Lung (tissue), 17 donors: ENCODE measurements at places on chromosomes 11 and 22. TPM values are rescaled to one million over a fixed set of nuclear protein-coding genes. Genes with fewer than 3 reads are reported as not detected.

The LDLRAD3 gene
- polyA plus RNA-seq: 2.2 TPM

DNA sequence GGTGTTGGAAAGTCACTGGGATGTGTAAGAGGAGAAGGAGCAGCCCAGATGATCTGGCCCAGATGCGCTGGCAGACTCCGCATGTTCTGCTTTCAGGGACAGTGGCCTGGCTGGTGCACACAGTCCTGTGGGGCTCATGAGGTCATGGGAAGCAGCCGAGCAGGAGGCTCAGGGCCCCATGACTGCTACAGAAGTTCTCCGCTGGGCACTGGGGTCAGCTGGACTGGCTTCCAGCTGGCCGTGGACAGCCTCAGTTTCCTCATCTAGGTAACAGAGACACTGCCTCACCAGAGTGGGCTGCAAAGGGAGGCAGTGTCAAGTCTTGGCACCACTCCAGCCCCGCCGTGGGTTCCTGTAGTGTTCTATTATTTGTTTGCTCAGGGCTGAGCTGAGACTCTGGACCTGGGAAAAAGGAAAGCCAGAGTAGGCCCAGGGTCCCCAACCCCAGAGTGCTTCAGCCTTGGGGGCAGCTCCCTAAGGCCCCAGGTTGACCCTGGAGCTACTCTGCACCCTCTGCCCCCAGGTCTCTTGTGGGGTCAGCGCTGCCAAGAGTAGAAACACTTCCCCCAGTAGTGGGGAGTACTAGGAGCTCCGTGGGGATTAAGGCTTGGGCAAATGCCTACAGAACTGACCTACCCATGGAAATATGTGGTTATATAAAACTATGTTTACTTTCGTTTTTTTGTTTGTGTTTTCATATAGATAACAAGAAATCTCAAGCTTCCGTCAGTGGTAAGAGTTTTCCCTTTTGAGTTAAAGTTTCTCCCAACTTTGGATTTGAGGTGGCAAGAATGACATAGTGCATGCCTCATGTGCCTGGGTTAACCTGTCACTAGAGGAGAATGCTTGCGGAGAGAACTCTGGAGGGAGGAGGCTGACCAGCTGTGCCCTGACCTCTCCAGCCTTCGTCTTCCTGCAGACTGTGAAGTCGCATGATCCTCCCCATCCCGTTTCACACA is 45.3 kb downstream of the MED15 start:
- H3K4me1 ChIP-seq: peaks cover 40% of the 10 kb centered on the region
- peaks cover 29% of the 10 kb centered on the region for H3K36me3 ChIP-seq
- H3K27ac ChIP-seq: peak overlapping the region; percentile 83
- no peak overlapping the region for H3K4me3 ChIP-seq

The PATE2 gene
- polyA plus RNA-seq: not detected

GRCh38 chr11:69808667-69809086 is 10.5 kb downstream of the FGF3 start:
- DNase-seq: peak; percentile 54
- no peak overlapping the region for H3K27ac ChIP-seq
- H3K27me3 ChIP-seq: peaks cover 8% of the 10 kb centered on the region
- no peaks in the 10 kb centered on the region for H3K4me1 ChIP-seq
- no peak overlapping the region for H3K4me3 ChIP-seq

DNA sequence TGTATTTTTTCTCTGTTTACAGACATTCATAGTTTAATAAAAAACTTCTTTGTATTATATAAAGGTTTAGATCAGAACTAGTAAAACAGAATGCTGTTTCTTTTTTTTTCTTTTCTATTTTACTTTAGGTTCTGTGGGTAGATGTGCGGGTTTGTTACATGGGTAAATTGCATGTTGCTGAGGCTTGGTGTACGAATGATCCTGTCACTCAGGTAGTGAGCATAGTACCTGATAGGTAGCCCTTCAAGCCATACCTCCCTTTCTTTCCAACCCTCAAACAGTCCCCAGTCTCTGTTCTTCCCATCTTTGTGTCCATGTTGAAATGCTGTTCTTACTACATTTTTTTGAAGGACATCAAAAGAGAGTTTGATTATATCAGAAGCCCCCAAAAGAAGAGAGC is 3.2 kb downstream of the ATM start:
- no peak overlapping the region for H3K27ac ChIP-seq
- H3K36me3 ChIP-seq: peaks cover 14% of the 10 kb centered on the region
- no peak overlapping the region for H3K4me3 ChIP-seq

- peaks cover 18% of the 10 kb centered on the region for H3K27me3 ChIP-seq
- H3K4me3 ChIP-seq: no peak overlapping the region
- H3K27ac ChIP-seq: no peak overlapping the region
- H3K36me3 ChIP-seq: no peaks in the 10 kb centered on the region
- peak; percentile 91 for DNase-seq
- no peaks in the 10 kb centered on the region for H3K4me1 ChIP-seq
Measured at GRCh38 chr11:115085461-115086210, 407.3 kb downstream of the NXPE2 start.

The SORL1 gene
- 1.9 TPM for polyA plus RNA-seq

The DTX4 gene
- polyA plus RNA-seq: 25.0 TPM

- H3K4me1 ChIP-seq: no peaks in the 10 kb centered on the region
- no peak overlapping the region for H3K27ac ChIP-seq
- no peak overlapping the region for H3K4me3 ChIP-seq
- H3K36me3 ChIP-seq: no peaks in the 10 kb centered on the region
- no peaks in the 10 kb centered on the region for H3K27me3 ChIP-seq
- no peak for DNase-seq
Measured at GRCh38 chr11:45450189-45450588, 164.0 kb upstream of the SYT13 start.

The OR52E6 gene
- polyA plus RNA-seq: not detected

The INPPL1 gene
- 107 TPM for polyA plus RNA-seq

GRCh38 chr22:43996170-43996980 is 27.7 kb upstream of the PARVB start:
- DNase-seq: no peak
- no peak overlapping the region for H3K27ac ChIP-seq
- no peaks in the 10 kb centered on the region for H3K27me3 ChIP-seq

DNA sequence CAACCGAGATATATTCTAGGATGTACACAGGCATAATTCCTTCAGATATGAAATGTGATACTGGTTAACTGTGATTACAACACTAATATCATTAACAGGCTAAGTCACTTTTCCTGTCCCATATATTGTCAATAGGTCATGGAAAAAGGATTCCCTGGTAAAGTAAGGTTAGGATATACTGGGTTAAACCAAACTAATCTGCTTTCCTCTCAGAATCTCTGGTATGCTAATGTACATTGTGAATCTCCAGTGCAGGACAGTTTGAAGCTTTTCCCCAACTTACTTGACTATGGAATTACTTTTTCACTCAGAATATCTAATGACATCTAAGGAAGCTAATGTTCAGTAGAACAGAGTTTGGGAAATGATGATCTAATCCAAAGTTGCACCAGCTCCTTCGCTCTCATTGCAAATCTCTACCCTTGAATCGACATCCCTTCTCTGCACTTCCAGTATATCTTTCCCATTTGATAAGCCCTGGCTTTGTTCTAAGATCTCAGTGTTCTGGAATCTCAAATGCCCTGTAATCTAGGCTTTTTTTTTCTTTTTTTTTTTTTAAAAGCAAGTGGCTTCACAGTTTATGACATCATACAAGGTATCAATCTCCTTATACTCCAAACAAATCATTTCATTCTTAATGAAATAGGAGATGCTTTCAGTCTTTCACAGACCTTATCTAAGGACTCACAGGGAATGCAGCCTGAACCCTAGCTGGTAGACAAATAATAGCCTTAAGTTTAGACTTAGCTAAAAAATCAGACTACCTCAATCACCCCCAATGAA is 43.8 kb downstream of the COPB1 start:
- no peak overlapping the region for H3K27ac ChIP-seq
- H3K36me3 ChIP-seq: peaks cover 6% of the 10 kb centered on the region
- H3K4me3 ChIP-seq: no peak overlapping the region
- H3K27me3 ChIP-seq: no peaks in the 10 kb centered on the region
- no peaks in the 10 kb centered on the region for H3K4me1 ChIP-seq

- no peak overlapping the region for H3K27ac ChIP-seq
- H3K4me1 ChIP-seq: no peaks in the 10 kb centered on the region
- H3K27me3 ChIP-seq: no peaks in the 10 kb centered on the region
- H3K4me3 ChIP-seq: no peak overlapping the region
Measured at GRCh38 chr22:48860557-48860956, 967.1 kb downstream of the BRD1 start.

- peaks cover 19% of the 10 kb centered on the region for H3K36me3 ChIP-seq
- H3K27me3 ChIP-seq: no peaks in the 10 kb centered on the region
- no peak overlapping the region for H3K27ac ChIP-seq
- no peak overlapping the region for H3K4me3 ChIP-seq
Measured at GRCh38 chr11:18100926-18101656, 4.8 kb downstream of the SAAL1 start.

GRCh38 chr11:33884601-33885000 is 7.3 kb downstream of the LMO2 start:
- H3K27ac ChIP-seq: no peak overlapping the region
- H3K36me3 ChIP-seq: no peaks in the 10 kb centered on the region
- H3K27me3 ChIP-seq: no peaks in the 10 kb centered on the region
- no peaks in the 10 kb centered on the region for H3K4me1 ChIP-seq

The TMEM191B gene
- 1.3 TPM for polyA plus RNA-seq

The ANO9 gene
- 18.6 TPM for polyA plus RNA-seq

DNA sequence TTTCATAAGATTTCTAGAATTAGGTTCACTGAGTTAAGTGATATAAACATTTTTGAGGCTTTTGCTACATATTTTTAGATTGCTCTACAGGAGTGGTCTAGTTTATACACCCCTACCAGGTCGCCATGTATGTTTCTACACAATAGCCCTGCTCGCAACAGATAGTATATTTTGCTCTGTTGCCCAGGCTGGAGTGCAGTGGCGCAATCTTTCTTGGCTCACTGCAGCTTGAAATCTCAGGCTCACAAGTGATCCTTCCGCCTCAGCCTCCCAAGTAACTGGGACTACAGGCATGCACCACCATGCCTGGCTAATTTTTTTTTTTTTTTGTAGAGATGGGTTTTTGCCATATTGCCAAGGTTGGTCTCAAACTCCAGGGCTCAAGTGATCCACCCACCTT is 10.4 kb downstream of the ZNRF3 start:
- no peak overlapping the region for H3K27ac ChIP-seq
- no peaks in the 10 kb centered on the region for H3K36me3 ChIP-seq
- H3K4me3 ChIP-seq: no peak overlapping the region
- H3K4me1 ChIP-seq: peaks cover 15% of the 10 kb centered on the region
- H3K27me3 ChIP-seq: no peaks in the 10 kb centered on the region

- no peaks in the 10 kb centered on the region for H3K36me3 ChIP-seq
- H3K4me1 ChIP-seq: no peaks in the 10 kb centered on the region
- no peak for DNase-seq
- no peak overlapping the region for H3K4me3 ChIP-seq
Measured at GRCh38 chr22:38023045-38023444, 34.2 kb upstream of the PICK1 start.

The MCHR1 gene
- polyA plus RNA-seq: 0.62 TPM

The SLC6A5 gene
- not detected for polyA plus RNA-seq

DNA sequence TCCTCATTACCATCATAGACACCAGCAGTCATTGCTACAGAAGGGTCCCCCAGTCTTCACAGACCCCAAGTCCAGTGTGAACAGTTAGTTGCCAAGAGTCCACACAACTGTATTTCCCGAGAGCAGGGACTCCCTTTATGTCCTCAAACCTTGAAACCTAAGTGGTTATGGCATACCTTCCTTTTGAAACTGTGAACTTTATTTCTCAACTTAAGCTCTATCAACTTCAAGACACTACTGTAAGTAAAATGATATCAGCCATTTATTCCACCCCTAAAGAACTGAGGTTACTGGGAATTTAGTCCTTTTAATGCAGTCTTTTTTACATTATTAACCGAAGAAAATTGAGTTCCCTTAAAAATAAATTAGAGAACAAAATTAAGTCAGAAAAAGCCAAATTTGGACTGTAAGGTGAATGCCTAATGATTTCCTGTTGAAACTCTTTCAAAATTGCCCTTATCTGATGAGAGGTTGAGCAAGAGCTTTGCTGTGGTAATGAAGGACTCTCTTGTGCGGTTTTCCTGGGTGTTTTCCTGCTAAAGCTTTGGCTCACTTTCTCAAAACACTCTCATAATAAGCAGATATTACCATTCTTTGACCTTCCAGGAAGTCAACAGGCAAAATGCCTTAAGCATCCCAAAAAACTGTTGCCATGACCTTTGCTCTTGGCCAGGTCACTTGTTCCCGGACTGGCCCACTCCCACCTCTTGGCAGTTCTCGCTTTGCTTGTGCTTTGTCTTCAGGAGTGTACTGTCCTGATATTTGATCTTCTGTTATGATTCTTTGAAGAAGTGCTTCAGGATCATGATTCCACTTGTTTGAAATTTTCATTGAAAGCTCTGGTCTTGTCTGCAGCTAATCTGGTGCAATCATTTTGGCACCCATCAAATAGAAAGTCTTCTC is 765.4 kb upstream of the ANO3 start:
- no peaks in the 10 kb centered on the region for H3K36me3 ChIP-seq
- DNase-seq: peak; percentile 35
- H3K27ac ChIP-seq: no peak overlapping the region
- no peaks in the 10 kb centered on the region for H3K4me1 ChIP-seq

The NLRP10 gene
- polyA plus RNA-seq: not detected

- no peaks in the 10 kb centered on the region for H3K27me3 ChIP-seq
- DNase-seq: no peak
- no peaks in the 10 kb centered on the region for H3K36me3 ChIP-seq
- peaks cover 15% of the 10 kb centered on the region for H3K4me1 ChIP-seq
Measured at GRCh38 chr11:128615076-128615475, 27.7 kb upstream of the ETS1 start.

DNA sequence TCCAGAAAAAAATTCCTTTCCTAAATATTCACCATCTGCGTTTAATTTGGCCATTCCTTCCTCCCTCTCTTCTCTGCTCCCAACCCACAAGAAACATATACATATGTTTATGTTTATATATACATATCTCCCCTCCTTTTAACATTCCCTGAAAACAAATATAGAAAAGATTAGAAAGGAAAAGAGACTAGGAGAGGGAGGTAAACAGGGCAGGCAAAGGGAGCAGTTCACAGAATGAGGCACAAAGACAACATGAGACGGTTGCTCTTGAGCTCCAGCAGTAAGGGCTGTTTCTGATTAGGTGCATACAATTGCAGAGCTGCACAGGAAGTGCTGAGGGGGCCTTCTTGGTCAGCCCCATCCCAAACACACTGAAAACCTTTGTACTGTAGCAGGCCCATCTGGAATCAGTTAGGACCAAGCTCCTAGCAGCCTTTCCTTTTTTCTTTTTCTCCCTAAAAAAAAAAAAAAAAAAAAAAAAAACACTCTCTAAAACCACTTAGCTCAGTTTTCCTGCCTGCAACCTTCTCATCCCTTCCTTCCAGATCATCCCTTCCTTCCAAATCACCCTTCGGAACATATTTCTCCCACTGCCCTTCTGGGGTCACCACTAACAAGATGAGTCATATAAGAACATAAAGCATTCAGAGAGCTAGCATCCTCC is 57.0 kb downstream of the RBFOX2 start:
- no peaks in the 10 kb centered on the region for H3K27me3 ChIP-seq
- H3K27ac ChIP-seq: peak overlapping the region; percentile 50
- H3K36me3 ChIP-seq: no peaks in the 10 kb centered on the region
- DNase-seq: peak; percentile 51
- no peak overlapping the region for H3K4me3 ChIP-seq
- H3K4me1 ChIP-seq: peaks cover 16% of the 10 kb centered on the region
